Endothelial cell of umbilical vein (primary cell): ENCODE measurements at places on chromosomes 6 and 20.

DNA sequence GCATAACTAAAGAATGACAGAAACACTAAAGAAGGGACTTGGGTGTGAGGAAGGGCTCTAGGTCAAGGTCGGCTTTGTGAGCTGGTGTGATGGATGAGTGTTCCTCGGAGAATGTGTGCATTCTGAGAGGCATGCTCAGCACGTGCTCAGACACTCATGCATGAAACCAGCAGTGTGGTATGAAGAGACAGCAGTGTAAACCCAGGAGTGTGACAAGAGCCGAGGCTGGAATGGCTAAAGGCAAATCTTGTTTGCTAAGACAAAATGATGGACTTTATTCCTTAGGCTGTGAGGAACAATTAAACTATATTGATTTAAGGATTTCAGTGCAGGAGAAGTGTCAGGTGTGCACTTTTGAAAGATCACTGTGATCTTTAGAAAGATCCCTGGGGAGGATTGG, 107.4 kb upstream of the MAP7 start:
- H3K36me3 ChIP-seq: no peaks in the 10 kb centered on the region
- H3K4me3 ChIP-seq: no peak overlapping the region
- no peaks in the 10 kb centered on the region for H3K4me1 ChIP-seq
- no peak overlapping the region for H3K27ac ChIP-seq
- H3K27me3 ChIP-seq: no peaks in the 10 kb centered on the region

GRCh38 chr20:29689411-29690225, 1567.8 kb upstream of the DEFB115 start:
- H3K4me3 ChIP-seq: no peak overlapping the region
- H3K36me3 ChIP-seq: no peaks in the 10 kb centered on the region
- DNase-seq: no peak
- no peaks in the 10 kb centered on the region for H3K4me1 ChIP-seq
- H3K27ac ChIP-seq: no peak overlapping the region

GRCh38 chr6:135088818-135089809, 34.5 kb upstream of the HBS1L start:
- H3K4me3 ChIP-seq: no peak overlapping the region
- H3K27ac ChIP-seq: no peak overlapping the region
- no peaks in the 10 kb centered on the region for H3K4me1 ChIP-seq
- peaks cover 32% of the 10 kb centered on the region for H3K27me3 ChIP-seq

DNA sequence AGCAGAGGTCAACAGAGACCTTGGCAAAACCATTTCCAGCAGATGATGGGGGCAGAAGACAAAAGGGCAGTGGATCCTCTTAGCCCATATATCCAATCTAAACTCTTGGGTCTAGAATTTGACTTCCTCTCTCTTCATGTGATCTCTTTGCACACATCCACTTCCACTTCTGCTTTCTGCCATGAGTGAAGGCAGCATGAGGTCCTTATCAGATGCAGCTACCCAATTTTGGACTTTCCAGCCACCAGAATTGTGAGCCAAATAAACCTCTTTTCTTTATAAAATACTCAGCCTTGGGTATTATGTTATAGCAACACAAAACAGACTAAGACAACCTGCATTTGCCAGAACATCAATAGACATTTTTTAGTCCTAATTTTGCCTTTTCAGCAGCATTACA, 191.6 kb downstream of the ADAT2 start:
- no peaks in the 10 kb centered on the region for H3K27me3 ChIP-seq
- no peak overlapping the region for H3K27ac ChIP-seq
- H3K4me1 ChIP-seq: no peaks in the 10 kb centered on the region
- DNase-seq: no peak
- H3K4me3 ChIP-seq: no peak overlapping the region

- H3K27ac ChIP-seq: no peak overlapping the region
- no peak overlapping the region for H3K4me3 ChIP-seq
- no peaks in the 10 kb centered on the region for H3K4me1 ChIP-seq
- no peaks in the 10 kb centered on the region for H3K27me3 ChIP-seq
- DNase-seq: no peak
These were observed 179.3 kb upstream of the RUNX2 start for GRCh38 chr6:45148711-45149341.
